ENCODE measurements at places on chromosomes 1 and 21.

GRCh38 chr1:78043436-78043835 is 2.3 kb upstream of the GIPC2 start:
- no peak for DNase-seq

DNA sequence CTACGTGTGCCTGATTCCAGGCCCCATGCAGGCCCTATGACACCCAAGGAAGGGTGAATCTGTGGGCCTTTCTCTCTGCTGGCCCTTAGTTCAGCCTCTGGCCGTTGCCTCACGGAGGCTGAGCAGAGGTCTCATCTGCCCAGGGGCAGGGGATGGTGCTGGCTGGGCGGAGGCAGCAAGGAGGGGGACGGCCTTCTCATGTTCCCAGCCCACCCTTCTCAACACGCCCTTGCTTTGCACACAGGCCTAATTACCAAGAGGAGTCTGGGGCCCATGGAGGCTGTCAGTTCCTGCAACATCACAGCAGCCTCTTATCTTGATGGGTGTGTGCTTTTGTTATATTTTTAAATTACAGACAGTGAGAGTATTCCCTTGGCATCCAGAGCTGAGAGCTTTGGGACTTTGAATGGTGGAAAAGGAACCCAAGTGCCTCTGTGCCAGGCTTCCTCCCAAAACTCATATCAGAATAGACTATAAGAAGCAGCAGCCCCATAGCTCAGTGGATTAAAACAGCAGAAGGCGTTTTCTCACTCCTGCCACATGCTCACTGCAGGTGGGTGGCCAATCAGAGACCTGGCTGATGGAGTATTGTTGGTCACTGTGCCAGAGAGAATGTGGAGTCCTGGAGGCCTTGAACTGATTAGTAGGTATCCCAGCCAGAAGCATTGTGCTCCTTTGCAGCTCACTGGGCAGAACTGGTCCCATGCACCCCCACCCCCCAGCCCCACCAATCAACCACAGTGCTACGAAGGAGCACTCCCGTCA is 164.9 kb downstream of the CAMTA1 start:
- DNase-seq = no peak

DNA sequence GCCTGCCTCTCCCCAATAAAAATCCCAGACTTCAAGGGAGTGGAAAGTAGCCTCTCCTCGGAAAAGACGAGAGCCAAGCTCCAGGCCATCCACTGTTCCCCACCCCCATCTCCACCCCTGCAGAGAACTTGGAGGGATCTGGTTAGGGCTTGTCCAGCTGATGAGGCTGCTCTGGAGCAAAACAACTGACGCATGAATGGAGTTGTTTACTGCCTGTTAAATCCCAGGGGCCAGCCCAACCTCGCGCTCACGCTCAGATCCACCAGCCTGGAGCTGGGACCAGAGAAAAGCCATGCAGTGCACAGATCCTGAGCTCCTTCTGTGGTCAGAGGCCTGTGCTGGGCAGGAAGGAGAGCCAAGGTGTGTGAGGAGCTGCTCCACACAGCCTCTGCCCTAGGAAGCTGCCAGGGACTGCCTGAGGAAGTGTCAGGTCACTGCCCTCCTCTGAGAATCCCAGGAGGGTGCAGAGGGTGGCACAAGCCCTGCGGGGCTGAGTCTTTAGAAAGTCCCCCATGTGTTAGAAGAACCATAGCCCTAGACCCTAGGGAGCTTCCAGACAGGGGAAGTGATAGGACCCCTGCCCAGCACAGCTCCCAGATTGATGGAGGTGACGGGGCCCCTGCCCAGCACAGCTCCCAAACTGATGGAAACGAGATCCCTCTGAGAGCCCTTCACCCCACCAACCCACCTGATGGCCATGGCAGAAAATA is 109.0 kb upstream of the IPO9 start:
- no peak for DNase-seq

- no peak for DNase-seq
These were observed 174.4 kb upstream of the UBE2U start for GRCh38 chr1:64029037-64029436.

- DNase-seq = no peak
These were observed 358 bp downstream of the TSPAN2 start for GRCh38 chr1:115088871-115089419.

GRCh38 chr1:19643121-19643520 is 990 bp upstream of the NBL1 start:
- no peak for DNase-seq

DNA sequence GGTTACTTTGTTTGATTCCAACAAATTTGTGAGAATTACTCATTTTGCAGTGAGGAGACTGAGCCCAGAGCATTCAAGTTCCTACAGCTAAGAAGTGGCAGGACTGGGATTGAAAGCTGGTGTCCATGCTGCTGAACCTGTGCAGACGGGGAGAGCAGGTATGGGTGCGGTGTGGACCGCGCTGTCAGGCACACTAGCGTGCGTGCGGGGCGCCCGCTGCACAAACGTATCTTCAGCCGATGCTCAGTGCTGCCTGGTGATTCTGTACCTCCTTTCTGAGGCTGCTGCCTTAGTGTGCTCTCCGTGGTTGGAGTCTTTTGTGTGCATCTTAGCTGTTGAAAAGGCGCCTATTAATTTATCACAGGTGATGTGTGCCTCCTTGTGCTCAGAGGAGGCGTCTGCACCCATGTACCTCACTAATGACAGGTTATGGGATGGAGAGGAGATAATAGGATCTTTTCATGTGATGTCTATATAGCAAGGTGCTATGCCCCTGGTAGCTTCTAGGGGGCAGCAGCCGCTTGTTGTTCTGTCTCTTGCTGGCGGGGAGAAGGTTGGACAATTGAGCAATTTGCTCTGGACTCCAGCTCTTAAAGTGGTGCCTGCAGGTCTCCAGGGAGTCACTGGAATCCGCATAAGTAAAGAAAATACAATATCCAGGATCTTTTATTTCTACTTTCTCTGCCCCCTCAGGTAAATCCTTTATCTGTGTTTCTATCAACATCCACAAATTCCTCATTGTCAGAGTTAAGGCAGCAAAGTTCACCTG is 32.5 kb downstream of the PEX14 start:
- DNase-seq = peak; percentile 45

DNA sequence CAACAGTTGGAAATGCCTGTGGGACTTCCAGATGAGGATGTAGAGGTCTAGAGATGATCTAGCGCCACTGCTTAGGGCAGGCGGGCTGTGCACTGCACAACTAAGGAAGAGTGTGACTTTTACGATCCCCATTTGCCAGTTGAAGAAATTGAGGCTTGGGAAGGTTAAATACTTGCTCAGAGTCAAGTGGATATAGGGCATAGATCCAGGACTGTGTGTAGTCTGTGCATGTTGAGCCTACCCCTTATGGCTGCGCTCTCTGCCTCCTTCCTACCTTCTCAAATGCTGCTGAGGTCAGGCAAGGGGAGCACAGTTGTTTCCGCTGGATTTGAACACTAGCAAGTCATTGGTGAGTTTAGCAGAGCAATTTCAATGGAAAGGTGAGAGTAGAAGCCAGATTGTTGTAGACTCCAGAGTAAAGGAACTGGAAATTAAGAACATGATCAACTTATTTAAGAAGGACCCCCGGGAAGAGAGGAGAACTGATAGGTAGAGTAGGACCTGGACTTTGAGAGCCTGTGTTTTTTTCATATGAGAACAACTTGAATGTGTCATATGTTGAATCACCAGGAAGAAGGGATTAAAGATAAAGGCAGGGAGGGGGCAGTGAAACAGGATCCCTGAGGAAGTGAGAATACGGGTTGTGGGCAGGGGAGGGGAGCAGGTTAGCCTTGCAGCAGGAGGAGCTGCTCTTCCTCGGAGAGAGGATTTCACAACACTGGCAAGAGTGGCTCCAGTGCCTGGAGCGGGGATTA is 2.7 kb downstream of the CAPN2 start:
- DNase-seq = no peak

GRCh38 chr1:94629259-94630181 is 88.0 kb upstream of the F3 start:
- no peak for DNase-seq
